ENCODE measurements at places on chromosomes 1 and 21.

GRCh38 chr1:57897581-57897980 is 473.7 kb upstream of the DAB1 start:
- no peak for DNase-seq

GRCh38 chr1:212700892-212701819 is 1.5 kb upstream of the BATF3 start:
- DNase-seq: no peak

- DNase-seq: no peak
These were observed 16.0 kb upstream of the GBP1 start for GRCh38 chr1:89081005-89081404.

DNA sequence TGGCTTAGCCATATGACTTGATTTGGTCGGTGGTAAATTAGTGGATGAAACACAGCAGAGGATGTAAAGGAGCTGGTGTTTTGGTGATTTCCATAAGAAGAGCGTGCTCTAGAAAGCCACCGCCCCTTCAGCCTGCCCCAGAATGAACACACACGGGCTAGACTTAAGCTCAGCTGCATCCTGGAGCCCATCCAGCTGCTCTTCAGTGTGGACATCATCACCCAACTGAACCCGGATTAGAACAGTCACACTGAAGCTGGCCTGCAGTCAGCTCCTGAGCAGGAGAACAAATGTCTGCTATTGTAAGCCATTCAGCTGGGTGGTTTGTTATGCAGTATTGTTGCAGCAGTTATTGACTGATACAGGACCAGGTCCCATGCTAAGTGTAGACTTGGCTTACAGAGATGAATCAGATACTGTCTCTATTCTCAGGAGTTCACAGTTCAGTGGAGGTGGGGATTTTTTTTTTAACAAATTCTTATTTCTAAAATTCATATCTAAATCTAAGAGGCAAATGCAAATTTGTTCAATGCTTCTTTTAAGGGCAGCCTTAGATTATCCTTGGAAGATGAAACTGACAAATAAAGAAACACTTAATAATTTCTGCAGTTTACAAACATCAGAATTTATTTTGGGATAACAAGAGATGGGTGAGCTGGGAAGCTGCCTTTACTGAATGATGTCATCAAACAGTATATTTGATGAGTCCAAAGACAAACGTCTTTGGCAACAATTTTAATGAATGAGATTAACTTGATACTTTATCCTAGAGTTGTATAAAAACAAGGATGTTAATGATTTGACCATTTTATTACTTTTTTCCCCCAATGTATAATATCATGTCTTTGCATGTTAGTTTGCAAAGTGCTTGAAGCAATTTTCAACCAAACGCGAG is 251.2 kb downstream of the TRABD2B start:
- no peak for DNase-seq

DNA sequence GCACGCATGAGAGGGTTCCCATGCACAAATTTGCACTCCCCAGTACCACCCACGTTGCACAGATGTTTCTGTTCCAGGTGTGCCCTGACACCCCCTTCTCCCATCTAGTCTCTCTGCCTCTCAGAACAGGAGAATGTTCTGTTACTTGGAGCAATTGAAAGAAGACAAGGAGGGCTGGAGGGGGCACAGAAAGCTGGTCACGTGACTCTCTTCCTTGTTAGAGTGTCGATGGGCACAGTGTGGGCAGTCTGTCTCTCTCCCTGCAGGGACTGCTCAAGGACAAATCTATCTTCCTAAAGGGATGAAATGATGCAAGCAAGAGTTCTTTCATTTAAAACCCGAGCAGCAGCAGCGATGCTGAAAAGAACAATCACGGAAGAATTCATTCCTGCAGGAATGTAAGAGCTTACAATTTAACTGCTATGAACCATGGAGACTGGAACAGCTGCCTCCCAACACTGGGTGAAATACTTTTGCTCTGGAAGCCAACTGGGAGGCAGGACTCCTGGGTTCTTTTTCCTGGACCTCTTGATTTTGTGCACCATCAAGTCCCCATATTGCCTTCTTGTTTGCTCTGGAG is 7.3 kb upstream of the KCNA10 start:
- no peak for DNase-seq

GRCh38 chr1:3905266-3905952 is 5.3 kb upstream of the C1orf174 start:
- no peak for DNase-seq
